ENCODE measurements at places on chromosomes 12 and 14. TPM values are rescaled to one million over a fixed set of nuclear protein-coding genes. Genes with fewer than 3 reads are reported as not detected.

The NANOG gene
- total RNA-seq = not detected

The RFX4 gene
- total RNA-seq = not detected

The PIWIL1 gene
- not detected for total RNA-seq

The INSM2 gene
- not detected for total RNA-seq

The TMEM233 gene
- not detected for total RNA-seq

The CIT gene
- total RNA-seq = 0.84 TPM

The NXPH4 gene
- not detected for total RNA-seq

The RNF212B gene
- 0.10 TPM for total RNA-seq

Data from mononuclear cell (primary cell).